ENCODE measurements at places on chromosomes 13 and 19. TPM values are rescaled to one million over a fixed set of nuclear protein-coding genes. Genes with fewer than 3 reads are reported as not detected.

Gene C19orf38
- 2.2 TPM for total RNA-seq

Gene TMPRSS9
- 0.22 TPM for total RNA-seq

Gene RXFP2
- total RNA-seq = not detected

Gene URAD
- not detected for total RNA-seq

GRCh38 chr19:939439-939838, 13.6 kb downstream of the ARID3A start:
- peaks cover 23% of the 10 kb centered on the region for H3K4me1 ChIP-seq
- H3K36me3 ChIP-seq = peaks cover 25% of the 10 kb centered on the region
- H3K27ac ChIP-seq = no peak overlapping the region
- DNase-seq = no peak
- no peak overlapping the region for H3K4me3 ChIP-seq
- peaks cover 20% of the 10 kb centered on the region for H3K27me3 ChIP-seq

DNA sequence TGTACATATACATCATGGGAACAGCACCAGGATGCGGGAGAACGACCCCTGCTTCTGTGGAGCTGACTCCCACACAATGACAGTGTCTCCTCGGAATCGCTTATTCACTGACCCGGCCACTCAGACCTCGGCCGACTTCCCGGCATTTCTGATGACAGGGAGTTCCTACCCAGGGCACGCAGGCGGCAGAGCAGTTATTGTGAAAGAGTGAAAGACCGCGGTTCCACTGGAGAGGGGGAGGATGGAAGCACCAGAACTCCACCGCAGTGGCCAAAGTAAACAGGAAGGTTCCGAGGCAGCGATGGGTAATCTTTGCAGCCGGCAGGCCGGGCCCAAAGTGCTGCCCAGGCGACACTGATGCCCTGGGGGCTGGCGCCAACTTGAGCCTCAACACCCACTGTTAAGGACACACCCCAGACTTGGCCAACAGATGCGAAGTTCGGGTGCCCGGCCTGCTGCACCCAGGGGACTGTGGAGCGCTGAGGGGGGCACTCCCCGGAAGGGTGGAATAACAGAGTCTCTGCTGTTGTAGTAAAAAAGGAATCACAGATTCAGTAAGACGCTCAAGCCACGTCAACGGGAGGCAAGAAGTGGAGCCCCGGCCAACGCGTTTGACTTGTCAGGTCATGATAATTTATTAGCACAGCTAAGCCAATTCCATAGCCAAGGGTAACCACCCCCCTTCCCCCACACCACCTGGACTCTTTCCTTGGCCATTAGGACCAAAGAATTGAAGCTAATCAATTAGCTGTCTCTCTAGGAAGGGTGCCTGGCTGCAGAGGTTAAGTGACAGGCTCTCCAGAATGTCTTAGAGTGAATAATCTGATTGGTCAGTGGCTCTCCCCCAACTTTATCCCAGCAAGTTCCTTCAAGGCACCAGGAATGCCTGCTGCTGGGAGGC, 5.8 kb downstream of the MLLT1 start:
- H3K27ac ChIP-seq = no peak overlapping the region
- H3K4me3 ChIP-seq = no peak overlapping the region

GRCh38 chr13:30147421-30147820, 159.9 kb downstream of the KATNAL1 start:
- H3K4me1 ChIP-seq = peaks cover 47% of the 10 kb centered on the region
- DNase-seq = no peak
- peaks cover 4% of the 10 kb centered on the region for H3K36me3 ChIP-seq
- no peak overlapping the region for H3K4me3 ChIP-seq
- peak overlapping the region; percentile 74 for H3K27ac ChIP-seq

DNA sequence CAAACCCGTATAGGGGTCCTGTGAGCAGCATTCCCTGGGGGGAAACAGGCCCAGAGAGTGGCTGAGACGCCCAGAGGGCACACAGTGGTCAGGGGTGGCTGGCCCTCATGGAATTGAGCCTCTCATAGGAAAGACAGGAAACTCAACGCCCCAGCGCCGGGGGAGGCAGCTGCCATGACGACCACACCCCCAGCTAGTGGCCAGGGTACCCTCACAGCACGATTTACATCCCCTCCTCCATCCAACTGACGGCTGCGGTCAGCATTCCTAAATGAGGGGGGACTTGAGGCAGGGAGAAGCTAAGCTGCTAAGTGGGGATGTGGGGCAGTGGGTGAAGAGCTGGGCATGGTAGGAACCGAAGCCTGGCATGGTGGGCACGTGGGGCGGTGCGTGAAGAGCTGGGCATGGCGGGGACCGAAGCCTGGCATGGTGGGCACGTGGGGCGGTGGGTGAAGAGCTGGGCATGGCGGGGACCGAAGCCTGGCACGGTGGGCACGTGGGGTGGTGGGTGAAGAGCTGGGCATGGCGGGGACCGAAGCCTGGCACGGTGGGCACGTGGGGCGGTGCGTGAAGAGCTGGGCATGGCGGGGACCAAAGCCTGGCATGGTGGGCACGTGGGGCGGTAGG, 10.0 kb downstream of the MED16 start:
- no peaks in the 10 kb centered on the region for H3K27me3 ChIP-seq
- DNase-seq = no peak
- H3K36me3 ChIP-seq = peaks cover 9% of the 10 kb centered on the region
- H3K4me1 ChIP-seq = no peaks in the 10 kb centered on the region

GRCh38 chr19:1102407-1103131, 1.2 kb upstream of the GPX4 start:
- H3K4me3 ChIP-seq = peak overlapping the region; percentile 61
- H3K27me3 ChIP-seq = no peaks in the 10 kb centered on the region
- peak; percentile 46 for DNase-seq

Gene SIGLECL1
- total RNA-seq = not detected

DNA sequence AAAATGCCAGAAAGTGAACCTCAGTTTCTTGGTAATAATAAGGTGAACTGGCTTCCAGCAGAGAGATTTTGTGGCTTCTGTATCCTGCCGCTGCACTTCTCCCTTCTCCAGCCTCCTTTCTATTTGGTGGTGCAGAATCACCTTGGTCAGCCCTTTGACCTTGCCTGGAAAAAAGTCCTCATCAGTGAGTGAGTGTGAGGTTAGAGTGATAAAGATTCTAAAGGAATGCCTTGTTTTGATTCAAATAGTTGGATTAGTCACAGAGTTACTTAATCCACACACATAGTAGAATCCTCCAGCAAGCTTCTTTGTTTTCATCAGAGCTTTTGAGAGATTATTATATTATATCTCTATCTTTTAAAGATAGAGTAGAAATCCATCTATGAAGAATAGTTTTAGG, 140.9 kb downstream of the KCNRG start:
- H3K4me3 ChIP-seq = no peak overlapping the region
- no peak for DNase-seq
- peaks cover 7% of the 10 kb centered on the region for H3K4me1 ChIP-seq
- H3K27ac ChIP-seq = no peak overlapping the region

DNA sequence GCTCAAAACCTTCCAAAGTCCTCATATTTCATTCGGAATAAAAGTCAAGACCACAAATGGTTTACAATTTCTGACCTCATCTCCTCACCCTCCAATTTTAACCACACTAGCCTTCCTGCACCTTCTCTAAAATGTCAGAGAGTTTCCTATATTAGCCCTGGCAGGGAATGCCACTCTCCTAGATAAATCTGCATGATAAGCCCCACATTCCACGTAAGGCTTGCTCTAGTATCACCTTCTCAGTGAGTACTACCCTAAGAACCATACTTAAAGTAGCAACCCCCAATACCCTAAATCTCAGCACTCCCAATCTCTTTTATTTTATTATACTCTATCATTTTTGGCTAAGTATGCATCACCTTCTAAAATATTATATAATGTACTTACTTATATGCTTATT, 100.5 kb upstream of the SLITRK5 start:
- DNase-seq = no peak
- no peaks in the 10 kb centered on the region for H3K4me1 ChIP-seq
- no peaks in the 10 kb centered on the region for H3K36me3 ChIP-seq
- H3K27me3 ChIP-seq = no peaks in the 10 kb centered on the region

DNA sequence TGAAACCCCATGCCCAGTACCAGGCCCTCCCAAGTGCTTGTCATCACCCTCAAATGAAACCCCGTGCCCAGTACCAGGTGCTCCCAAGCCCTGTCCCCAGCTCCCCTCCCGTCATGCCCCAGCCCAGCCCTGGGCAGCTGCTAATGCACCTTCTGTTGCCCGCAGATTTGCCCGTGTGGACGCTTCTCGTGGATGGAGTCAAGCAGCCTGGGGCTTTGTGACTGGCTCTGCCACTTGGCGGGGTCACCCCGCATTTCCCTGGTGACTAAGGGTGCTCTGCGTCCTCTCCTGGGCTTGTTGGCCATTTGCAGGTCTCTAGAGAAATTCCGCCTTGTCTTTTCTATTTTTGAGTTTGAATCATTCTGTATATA, 82.7 kb downstream of the ATP11A start:
- H3K4me3 ChIP-seq = no peak overlapping the region
- DNase-seq = no peak
- peaks cover 6% of the 10 kb centered on the region for H3K36me3 ChIP-seq
- peaks cover 2% of the 10 kb centered on the region for H3K27me3 ChIP-seq

Gene NLRP7
- total RNA-seq = not detected

- peaks cover 38% of the 10 kb centered on the region for H3K4me1 ChIP-seq
- H3K36me3 ChIP-seq = peaks cover 9% of the 10 kb centered on the region
- H3K27me3 ChIP-seq = no peaks in the 10 kb centered on the region
- no peak for DNase-seq
Observed at GRCh38 chr13:99003851-99004471, 26.1 kb upstream of the DOCK9 start.

DNA sequence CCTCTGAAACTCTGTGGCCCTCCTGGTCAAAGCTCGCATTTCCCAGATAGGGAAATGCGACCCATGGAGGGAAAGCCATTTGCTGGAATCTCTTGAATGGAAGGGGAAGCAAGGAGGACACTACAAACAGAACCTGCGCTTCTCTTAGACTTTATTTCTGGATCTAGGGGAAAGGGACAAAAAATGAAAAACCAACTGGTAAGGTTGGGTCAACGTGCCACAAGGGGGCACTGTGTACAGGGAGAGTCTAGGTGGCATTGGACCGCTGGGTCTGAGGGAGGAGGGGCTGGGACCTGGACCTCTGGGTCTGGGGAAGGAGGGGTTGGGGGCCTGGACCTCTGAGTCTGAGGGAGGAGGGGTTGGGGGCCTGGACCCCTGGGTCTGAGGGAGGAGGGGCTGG, 5.0 kb downstream of the KLK4 start:
- no peaks in the 10 kb centered on the region for H3K4me1 ChIP-seq
- H3K36me3 ChIP-seq = no peaks in the 10 kb centered on the region
- H3K27ac ChIP-seq = no peak overlapping the region
- peak; percentile 44 for DNase-seq
- H3K4me3 ChIP-seq = no peak overlapping the region

DNA sequence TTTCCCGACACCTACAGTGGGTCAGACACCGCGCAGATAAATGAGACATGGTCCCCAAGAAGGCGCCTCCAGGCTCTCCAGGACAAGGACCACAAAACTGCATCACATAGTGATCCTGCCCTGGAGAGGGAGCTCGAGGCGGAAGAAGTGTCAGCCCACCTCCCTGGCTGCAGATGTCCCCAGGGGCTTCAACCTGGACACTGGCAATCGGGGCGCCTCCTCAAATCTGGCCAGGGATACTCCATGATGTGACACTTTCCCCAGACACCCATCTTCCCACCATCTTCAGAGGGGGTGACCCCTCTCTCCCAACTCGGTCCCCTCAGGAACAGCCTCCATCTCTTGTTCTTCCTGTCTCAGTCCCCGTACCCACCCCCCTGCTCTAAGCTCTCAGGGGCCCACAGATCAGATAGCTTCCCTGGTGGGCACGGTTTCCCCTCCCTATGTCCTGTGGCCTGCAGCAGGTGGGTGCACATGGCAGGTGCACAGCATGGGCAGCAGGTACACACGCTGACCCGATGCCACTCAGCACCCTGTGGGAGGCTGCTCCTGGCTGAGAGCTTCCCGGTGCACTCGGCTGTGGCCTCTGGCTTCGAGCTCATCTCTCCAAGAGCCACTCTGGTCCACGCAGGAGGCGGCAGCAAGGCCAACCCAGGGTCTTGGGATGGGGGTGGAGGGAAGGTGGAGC, 61.2 kb downstream of the PEPD start:
- DNase-seq = no peak
- no peak overlapping the region for H3K4me3 ChIP-seq
- H3K4me1 ChIP-seq = no peaks in the 10 kb centered on the region
- no peak overlapping the region for H3K27ac ChIP-seq
- H3K36me3 ChIP-seq = no peaks in the 10 kb centered on the region

DNA sequence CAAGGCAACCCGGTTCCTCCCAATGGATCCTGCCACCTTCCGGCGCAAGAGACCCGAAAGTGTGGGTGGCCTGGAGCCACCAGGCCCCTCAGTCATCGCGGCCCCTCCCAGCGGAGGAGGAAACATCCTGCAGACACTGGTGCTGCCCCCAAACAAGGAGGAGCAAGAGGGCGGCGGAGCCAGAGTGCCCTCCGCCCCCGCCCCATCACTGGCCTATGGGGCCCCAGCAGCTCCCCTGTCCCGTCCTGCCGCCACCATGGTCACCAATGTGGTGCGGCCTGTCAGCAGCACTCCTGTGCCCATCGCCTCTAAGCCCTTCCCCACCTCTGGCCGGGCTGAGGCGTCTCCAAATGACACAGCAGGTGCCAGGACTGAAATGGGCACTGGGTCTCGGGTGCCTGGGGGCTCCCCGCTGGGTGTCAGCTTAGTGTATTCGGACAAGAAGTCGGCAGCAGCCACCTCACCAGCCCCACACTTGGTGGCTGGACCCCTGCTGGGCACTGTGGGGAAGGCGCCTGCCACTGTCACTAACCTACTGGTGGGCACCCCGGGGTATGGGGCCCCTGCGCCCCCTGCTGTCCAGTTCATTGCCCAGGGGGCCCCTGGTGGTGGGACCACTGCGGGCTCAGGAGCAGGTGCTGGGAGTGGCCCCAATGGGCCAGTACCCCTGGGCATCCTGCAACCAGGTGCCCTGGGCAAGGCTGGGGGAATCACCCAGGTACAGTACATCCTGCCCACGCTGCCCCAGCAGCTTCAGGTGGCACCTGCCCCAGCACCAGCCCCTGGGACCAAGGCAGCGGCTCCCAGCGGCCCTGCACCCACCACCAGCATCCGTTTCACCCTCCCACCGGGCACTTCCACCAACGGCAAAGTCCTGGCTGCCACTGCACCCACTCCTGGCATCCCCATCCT, 11.2 kb upstream of the PRR19 start:
- peak; percentile 64 for DNase-seq
- H3K4me1 ChIP-seq = peaks cover 10% of the 10 kb centered on the region
- H3K36me3 ChIP-seq = peaks cover 14% of the 10 kb centered on the region
- no peak overlapping the region for H3K4me3 ChIP-seq
- no peak overlapping the region for H3K27ac ChIP-seq

GRCh38 chr19:17579661-17580244, 24.3 kb downstream of the COLGALT1 start:
- no peak for DNase-seq
- no peak overlapping the region for H3K27ac ChIP-seq
- H3K4me3 ChIP-seq = no peak overlapping the region
- H3K27me3 ChIP-seq = no peaks in the 10 kb centered on the region

GRCh38 chr13:51923983-51924539, 62.3 kb downstream of the CCDC70 start:
- no peaks in the 10 kb centered on the region for H3K36me3 ChIP-seq
- H3K27ac ChIP-seq = no peak overlapping the region
- no peak for DNase-seq
- H3K4me1 ChIP-seq = peaks cover 7% of the 10 kb centered on the region

GRCh38 chr13:50326811-50327210, 311.6 kb downstream of the KCNRG start:
- no peak overlapping the region for H3K27ac ChIP-seq
- H3K4me3 ChIP-seq = no peak overlapping the region
- peaks cover 2% of the 10 kb centered on the region for H3K4me1 ChIP-seq
- H3K27me3 ChIP-seq = peaks cover 11% of the 10 kb centered on the region

Gene SOHLH2
- not detected for total RNA-seq

GRCh38 chr19:39144290-39145071, 18.9 kb downstream of the PAK4 start:
- no peak overlapping the region for H3K4me3 ChIP-seq
- H3K27me3 ChIP-seq = no peaks in the 10 kb centered on the region
- no peak overlapping the region for H3K27ac ChIP-seq
- H3K36me3 ChIP-seq = no peaks in the 10 kb centered on the region
- no peak for DNase-seq
- H3K4me1 ChIP-seq = peaks cover 11% of the 10 kb centered on the region

Measured in activated naive CD8-positive, alpha-beta T cell treated with anti-CD3 and anti-CD28 coated beads, Interleukin-2, amount 10 ng/mL, durations not matched to agents 7 days and 5 days (primary cell).